ENCODE measurements at places on chromosomes 1 and 21.
A peak's percentile ranks its signal among the peaks of the same experiment; 100 is the strongest.

DNA sequence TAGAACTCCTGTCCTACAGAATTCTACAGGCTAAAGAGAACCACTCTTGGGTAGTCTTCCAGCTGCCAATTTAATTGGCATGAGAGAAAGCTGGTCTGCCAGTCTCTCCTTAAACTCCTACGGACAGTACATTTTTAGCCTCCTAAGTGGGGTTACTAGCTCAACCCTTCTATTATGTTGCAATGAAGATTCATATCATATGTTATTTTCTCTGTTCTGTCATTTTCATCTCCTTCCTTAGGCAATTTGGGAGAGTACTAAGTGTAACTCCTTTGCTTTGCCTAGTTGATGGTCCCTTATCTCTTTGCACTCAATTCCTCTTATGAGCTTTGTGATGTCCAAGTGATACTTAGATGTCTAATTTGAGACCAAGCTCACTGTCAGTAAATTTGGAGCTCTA lies 14.0 kb downstream of the GNAT2 start:
- no peak for DNase-seq

GRCh38 chr1:239025223-239025622 lies 361.1 kb upstream of the CHRM3 start:
- no peak for DNase-seq

- DNase-seq = peak; percentile 12
Observed at GRCh38 chr1:109248797-109249629, at the start of gene CELSR2. CELSR2 (plus strand) TSS chr1:109249539; CDS start chr1:109250080, 541 bp downstream.

GRCh38 chr1:9766759-9767442 lies 56.9 kb downstream of the CLSTN1 start:
- no peak for DNase-seq

GRCh38 chr1:169089776-169090175 lies 16.7 kb upstream of the ATP1B1 start:
- DNase-seq = no peak

DNA sequence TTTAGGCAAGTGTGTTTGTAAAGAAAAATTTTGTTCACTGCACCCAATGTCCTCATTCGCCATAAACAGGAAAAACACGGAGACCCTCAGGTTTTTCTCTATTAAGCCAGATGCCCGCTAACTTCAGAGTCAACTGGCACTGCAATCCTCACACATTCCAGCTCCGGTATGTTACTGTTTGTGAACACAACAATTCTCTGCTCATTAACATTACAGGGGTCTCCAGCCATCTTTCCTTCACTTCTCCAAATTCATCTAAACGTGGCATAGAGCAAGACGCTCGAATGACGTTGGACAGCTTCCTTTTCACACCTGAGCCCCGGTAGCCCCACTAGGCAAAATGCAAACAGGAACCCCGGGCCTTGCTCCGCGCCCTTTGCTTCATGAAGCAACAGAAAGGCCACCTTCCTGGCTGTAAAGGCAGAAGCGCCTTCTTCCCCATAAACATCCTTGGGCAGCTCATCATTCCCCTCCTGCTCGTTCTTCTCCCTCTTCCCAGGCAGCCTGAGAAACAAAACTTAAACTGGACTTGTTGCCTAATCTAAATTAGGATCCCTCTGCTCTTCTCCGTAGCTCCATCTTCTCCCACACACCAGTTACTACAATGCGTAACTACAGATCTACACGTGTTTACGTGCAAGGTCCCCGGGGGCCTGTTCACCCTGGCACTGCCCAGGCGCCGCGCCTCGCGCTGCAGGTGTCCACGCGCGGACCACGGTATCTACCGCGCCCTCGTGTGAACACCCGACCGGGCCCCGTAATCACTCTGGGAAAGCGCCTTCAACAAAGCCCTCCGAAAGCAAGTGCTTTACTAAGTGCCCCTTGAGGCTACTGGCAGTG lies 1.2 kb downstream of the LBR start:
- no peak for DNase-seq

- no peak for DNase-seq
Observed at GRCh38 chr1:115491298-115492018, 150.3 kb upstream of the VANGL1 start.

GRCh38 chr1:116569776-116570357 lies 959 bp downstream of the CD58 start:
- no peak for DNase-seq

DNA sequence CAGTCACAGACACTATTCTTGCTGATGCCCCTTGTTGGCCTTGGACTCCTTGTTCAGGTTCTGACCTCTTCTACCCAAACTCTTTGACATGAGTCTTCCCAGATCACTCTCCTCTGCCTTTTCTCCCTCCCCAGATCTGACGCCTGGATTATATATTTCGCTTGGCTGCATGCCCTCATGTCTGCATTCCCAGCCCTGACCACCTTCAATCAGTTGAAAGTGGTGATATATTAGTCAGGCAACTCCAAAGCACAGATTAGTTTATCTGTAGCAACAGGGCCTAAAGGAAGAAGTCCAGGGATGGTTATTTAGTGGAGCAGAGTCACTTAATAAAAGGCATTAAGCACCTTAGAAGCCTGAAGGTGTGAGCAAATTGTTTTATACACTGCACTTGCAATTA lies 110.0 kb upstream of the GUCA2B start:
- no peak for DNase-seq

GRCh38 chr1:77197351-77197750 lies 21.9 kb downstream of the PIGK start:
- DNase-seq = no peak

DNA sequence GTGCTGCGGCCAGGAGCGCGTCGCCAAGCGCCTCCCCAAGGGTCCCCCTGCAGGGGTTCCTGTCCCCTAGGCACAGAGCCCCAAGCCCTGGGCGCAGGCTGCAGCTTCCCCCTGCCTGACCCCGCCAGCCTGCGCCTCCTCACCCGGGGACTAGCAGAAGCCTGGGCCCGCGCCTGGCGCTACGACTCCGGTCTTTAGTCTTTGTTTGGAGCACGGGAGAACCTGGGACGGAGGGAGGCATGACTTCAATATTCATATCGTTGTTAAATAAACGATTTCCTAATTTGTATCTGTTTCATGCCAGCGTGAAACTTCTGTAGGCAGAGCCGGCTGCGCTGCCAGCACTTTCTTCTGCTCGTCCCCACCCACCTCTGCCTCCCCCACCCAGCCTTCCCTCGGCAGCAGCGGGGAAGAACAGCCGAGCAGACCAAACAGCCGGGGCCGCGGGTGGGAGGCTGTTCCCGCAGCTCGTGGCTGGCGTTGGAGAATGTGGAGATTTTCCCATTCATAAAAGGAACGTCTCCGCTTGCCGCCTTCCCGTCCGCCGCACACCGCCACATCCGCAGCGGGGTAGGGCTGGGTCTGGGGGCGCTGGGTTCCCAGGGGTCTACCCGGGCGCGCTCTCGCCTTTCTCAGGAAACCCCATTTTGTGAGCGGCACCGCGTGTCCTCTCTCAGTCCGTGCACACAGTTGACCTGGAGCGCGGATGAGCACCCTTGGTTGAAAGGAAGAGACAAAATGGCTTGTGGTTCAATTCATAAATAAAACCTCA lies 777 bp upstream of the TRIM67 start:
- no peak for DNase-seq

- DNase-seq = no peak
Observed at GRCh38 chr1:154459080-154459479, 42.9 kb upstream of the TDRD10 start.

DNA sequence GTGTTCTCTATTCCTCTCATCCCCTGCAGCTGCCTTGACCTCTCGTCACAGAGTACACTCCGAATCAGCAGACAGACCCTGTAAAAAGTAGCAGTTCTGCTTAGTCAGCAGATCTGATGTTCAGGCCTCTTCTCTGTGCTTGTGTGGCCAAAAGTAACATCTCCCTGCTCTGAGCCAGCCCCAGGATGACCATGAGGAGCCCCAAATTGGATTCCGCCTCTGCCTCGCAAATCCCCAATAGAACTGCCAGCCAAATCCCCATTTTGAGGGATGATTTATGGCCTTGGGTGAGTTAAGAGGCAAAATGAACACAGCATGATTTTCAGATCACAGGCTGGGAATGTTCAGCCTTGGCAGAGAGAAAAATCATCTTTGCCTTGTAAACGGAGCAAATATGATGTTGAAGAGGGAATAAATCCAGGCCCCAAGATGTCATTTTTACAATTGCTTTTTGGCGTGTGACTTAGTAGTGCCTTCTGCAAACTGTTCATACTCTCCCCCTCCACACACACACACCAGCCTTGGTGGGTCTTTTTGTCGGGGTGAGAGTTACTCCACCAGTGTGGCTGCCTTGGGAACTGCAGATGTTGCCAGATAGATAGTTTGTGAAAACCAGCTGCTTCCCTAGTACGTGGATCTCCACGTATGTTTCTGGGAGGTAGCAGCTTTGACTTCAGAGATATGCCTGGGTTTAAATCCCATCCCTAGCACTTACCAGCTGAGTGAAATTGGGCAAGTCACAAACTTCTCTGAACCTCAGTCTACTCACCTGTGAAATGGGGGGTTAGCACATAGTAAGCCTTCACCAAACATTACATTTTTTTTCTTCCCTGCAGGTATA lies 77.8 kb downstream of the MAN1C1 start:
- DNase-seq = no peak

- no peak for DNase-seq
Observed at GRCh38 chr1:2592672-2593071, 6.1 kb downstream of the PRXL2B start.

DNA sequence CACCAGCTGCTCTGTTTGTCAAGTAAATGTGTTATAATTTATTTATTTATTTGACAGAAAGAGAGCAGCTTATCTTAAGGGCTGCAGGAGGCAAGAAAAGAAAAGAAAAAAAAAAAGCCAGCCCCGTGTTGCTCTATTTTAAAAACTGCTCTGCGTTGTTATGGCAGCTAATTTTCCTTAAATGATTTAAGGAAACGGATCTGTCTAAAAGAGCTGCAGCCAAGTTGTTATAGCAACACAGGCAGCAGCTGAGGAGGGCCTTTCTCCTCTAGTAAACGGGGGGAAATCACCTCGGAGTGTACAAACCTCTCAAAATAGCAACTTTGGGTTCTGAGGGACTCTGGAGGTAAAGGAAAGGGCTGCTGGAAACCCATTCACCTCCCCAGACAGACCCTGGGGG lies 149.2 kb downstream of the BEND5 start:
- DNase-seq = no peak

DNA sequence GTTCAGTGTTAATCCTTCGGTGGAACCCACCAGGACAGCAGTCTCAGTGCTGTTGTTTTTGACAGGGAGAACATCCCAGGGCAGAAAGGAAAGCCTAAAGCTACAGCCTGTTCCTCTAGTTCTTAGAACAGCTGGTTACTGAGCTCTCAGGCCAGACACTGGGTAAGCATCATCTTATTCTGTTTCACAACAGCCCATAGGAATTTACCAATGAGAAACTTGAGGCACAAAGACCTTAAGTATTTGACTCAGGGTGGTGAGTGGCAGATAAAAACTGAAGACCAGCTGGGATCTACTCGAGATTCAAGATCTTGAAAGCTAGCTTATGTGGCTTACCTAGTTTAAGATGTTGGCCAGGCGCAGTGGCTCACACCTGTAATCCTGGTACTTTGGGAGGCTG lies 9.4 kb upstream of the NEK2 start:
- no peak for DNase-seq

- no peak for DNase-seq
Observed at GRCh38 chr1:155872527-155872926, 13.2 kb downstream of the SYT11 start.

- no peak for DNase-seq
Observed at GRCh38 chr1:168273575-168273974, 7.1 kb upstream of the TBX19 start.

- no peak for DNase-seq
Observed at GRCh38 chr1:206963119-206963712, 7.0 kb downstream of the FCAMR start.

- DNase-seq = no peak
Observed at GRCh38 chr21:28154121-28154520, 838.6 kb downstream of the LTN1 start.

DNA sequence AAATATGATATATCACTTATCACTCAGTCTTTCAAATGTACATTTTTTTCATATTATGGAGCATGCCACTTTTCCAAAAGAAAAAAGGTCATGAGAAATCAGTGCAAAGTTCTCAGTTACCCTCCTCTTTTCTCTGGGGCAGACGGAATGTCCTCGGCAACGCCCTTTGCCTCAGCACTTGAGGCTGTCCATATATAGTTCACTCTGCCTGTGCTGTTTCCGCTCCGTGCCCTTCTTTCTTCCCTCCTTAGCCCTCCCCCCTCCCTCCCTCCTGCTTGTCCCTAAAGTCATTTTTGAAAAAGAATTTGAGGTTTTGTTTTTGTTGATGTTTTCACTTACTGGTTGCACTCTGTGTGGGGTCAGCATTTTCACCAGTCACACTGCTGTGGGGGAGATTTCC lies 5.4 kb downstream of the BARHL2 start:
- no peak for DNase-seq

- DNase-seq = no peak
Observed at GRCh38 chr1:83596331-83596730, 402.6 kb downstream of the TTLL7 start.

- DNase-seq = no peak
Observed at GRCh38 chr1:31426249-31426922, 13.4 kb downstream of the SERINC2 start.

DNA sequence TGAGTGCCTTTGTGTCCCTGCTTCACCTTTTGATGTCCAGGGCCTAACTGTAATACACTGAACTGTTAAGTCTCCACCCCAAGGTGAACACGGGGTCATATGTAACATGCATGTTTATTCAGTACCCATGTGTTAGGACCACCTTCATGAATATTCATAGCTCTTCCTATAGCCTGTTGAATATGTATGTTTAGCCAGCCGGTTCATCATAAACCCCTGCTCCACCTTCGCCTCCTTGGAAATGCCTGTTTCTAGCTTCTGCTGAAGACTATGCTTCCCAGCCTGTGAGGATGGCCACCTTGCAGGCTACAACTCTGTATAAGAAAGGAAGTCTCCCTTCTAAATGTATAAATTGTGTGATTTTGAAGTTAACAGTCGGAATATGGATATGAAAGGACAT lies 69.3 kb downstream of the C1orf94 start:
- no peak for DNase-seq

DNA sequence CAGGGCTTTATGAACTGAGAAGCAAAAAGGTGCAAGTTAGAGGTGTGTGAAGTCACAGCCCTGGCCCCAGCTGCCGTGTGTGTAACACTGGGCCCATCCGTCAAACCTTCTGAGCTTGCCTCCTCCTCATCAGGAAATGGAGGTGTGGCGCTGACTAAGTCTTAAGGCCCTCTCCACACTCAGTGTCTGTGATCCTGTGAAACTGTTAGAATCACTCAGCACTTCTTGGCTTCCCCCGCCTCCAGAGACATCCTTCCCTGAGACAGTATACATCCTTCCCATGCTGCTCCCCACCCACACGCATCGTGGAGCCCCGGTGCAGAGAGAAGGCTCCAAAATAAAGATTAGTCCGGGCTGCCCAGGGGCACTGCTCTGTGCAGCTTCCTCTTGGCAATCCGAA lies 33.3 kb downstream of the LRP8 start:
- no peak for DNase-seq

GRCh38 chr1:219153723-219154122 lies 20.0 kb upstream of the LYPLAL1 start:
- DNase-seq = no peak

- no peak for DNase-seq
Observed at GRCh38 chr1:232484856-232485255, 145.1 kb downstream of the SIPA1L2 start.

- no peak for DNase-seq
Observed at GRCh38 chr21:33883118-33883517, 32.5 kb downstream of the ATP5PO start.

Measured in stimulated activated CD4-positive, alpha-beta T cell treated with anti-CD3 and anti-CD28 coated beads, Interleukin-1b, Interleukin-23, amount 100 ng/mL, for 1 hour (primary cell).